ENCODE measurements at places on chromosomes 3 and 15.

GRCh38 chr3:73622091-73622805 is 2.5 kb downstream of the PDZRN3 start:
- no peak for DNase-seq

DNA sequence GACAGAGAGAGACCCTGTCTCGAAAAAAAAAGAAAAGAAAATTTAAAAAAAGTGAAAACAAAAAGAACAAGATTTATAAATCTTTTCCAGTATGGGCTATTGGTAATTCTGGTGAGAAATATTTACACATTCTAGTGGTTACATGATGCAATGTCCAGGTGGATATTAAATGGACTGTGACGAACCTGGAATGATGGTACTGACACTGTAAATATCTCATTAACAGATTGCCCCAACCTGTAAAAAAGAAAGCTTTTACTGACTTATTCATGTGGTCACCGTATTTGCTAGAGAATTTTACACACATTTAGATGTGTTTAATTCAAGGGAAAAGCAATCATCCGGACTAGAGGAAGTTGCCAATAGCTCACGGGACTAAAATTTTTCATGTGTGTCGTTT is 162.1 kb upstream of the LRIG1 start:
- no peak for DNase-seq

DNA sequence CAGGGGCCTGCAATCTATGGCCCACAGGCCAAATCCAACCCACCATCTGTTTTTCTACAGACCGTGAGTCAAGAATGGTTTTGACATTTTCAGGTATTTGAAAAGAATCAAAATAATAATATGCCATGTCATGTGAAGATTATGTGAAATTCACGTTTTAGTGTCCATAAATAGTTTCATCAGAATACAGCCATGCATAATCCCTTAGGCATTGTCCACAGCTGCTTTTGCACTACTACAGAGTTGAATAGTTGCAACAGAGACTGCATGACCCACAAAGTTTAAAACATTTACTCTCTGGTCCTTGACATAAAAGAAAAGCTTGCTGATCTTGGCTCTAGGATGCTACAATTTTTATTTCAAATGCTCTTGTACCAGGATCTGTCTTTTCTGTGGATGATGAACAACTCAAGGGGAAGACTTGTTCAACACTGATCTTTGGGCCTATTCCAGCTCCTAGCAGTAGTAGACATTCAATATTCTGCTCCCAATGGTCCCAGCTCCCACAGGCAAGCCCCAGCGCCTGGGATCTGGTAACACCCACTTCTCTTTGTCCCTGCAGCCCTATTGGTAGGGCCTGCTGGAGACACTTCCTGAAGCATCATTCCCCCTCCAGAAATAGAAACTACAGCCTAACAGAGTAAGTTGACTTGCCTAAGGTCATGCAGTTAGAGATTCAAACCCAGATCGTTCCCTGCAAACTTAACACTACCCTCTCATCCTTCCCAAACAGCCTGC is 76.9 kb downstream of the MRPL46 start:
- no peak for DNase-seq

GRCh38 chr3:9110802-9111201 is 138.6 kb downstream of the SRGAP3 start:
- DNase-seq: no peak

GRCh38 chr3:106530367-106530766 is 661.6 kb upstream of the CBLB start:
- DNase-seq: no peak

DNA sequence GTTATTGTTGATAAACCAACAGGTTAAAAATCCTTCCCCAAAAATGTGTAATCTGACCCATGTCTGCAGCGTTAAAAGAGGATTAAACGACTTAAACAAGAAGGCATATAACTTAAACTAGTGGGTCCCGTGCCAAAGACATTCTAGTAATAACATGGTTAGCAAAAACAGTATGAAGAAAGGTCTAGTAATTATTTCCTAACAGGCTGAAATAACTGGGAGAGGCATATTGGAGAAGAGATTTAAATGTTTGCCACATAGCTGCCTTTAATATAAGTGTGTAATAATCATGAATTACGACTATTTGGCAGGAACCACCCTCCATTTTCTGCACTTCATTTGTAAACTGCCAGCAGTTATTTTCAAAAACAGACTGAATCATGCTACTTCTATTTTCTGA is 67.7 kb upstream of the CSPG5 start:
- peak; percentile 61 for DNase-seq
